ENCODE measurements at places on chromosomes 2 and 18.

- DNase-seq = no peak
Measured at GRCh38 chr2:128520791-128521190, 202.1 kb upstream of the HS6ST1 start.

DNA sequence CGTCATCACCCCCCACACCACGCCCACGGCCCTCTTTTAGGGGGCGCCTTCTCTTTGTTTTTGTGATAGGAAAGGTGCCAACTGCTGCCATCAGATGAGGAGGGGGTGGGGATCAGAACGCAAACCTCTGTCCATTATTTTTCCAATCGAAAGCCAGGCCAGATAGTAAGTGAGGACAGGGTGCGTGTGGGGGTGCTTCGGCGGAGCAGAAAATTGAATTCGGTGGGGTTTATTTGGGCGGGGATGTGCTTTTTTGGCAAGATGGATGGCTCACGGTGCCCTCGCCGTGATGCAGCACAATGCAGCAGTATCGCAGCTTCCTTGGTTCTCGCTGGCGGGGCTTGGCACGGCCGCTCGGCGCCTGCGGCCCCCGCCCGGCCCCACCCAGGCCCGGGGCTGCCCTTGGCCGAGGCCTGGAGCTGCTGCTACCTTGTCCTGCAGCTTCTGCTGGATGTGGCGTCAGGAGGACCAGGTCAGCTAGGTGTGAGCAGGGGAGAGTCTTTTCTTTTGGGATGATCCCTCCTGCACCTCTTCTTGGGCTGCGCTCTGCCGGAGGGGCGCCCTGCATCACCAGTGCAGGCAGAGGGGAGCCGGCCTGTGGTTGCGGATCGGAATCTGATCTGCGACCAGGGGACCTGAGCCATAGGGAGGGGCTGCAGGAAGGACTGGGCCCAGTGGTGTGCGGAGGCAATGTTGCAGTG lies 1.3 kb downstream of the SPTBN1 start:
- no peak for DNase-seq

- no peak for DNase-seq
Measured at GRCh38 chr18:48867978-48868377, 82.8 kb downstream of the SMAD7 start.

DNA sequence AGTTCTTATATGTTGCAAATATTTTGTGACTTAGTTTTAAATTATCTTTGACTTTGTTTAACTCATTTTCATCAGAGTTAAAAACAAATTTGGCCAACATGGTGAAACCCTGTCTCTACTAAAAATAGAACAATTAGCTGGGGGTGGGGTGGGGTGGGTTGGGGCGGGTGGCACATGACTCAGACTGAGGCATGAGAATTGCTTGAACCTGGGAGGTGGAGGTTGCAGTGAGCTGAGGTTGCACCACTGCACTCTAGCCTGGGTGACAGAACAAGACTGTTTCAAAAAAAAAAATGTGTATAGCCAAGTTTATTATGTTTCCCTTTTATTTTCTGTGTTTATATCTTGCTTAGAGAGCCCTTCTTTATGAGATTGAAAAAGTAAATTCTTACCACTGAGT lies 14.2 kb upstream of the LIPG start:
- peak; percentile 58 for DNase-seq

DNA sequence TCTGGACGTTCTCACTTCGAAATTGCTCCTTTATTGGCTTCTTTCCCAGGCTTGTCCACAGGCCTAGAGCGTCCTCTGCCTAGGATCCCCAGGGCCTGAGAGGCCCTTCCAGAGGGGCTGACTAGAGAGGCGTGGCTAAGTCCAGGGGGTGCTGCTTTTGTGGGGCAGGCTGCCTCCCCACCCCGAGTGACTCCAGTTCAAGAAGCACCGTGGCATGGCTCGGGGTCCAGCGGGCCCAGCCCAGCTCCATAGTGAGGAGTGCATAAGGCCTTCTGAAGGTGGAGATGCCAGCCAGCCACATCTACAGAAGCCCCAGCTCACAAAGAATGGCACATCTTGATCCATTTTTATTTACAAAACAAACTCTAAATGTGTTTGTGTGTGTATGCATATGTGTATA lies 44.8 kb upstream of the POMC start:
- no peak for DNase-seq

DNA sequence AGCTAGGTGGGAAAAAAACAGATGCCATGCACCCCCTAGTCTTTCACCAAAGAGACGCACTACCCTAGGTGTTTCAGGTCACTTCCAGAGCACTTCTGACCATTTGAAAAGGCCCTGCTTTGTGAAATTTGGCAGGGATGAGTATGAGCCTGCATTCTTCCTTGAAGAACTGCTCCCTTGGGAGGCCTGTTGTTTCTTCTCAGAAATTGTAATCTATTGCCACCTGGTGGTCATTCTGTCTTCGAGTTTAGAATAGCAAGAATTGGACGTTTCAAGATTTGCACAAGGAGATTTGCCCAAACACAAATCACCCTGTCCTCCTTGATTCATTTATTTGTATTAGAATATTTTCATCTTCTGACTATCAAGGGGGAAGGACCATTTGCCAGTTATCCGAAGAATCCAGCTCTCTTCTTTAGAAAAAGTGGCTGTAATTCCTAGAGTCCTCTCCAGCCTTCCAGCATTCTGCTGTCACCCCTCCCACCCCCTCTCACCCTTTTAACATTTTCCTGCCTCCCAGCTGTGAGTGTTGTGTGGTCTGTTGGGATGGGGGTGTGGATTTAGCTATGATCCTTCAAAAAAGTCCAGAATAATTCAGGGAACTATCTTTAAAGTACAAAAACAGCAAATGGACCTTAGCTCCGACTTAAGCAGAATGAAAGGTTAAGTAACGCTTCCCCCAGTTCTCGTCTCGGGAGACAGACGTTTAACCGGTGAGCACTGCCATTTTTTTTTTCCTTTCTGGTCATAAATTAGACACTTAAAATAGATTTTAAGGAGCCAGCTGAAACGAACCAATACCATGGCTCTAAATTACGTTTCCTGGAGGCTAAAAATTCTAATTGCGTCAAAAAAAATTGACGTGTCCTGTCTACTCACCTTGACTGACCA lies 3.7 kb upstream of the GAD1 start:
- peak; percentile 95 for DNase-seq

DNA sequence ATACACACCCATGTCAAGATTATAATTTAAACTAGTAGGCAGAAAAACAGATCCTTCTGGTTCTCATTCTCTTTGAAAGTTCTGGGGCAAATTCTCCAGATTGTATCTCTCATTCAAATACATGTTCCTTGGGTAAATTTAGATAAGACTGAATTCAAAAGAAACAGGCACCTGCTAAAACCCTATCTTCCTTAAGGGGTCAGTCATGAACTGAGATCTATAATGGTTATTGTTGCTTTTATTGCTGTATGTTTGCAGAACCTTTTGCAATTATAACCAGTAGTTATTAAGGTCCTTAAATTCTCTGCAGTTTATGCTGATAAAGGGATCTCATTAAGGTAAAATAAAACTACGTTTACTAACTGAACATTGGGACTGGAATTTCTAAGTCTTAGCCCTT lies 83.5 kb downstream of the MYO5B start:
- DNase-seq = no peak

DNA sequence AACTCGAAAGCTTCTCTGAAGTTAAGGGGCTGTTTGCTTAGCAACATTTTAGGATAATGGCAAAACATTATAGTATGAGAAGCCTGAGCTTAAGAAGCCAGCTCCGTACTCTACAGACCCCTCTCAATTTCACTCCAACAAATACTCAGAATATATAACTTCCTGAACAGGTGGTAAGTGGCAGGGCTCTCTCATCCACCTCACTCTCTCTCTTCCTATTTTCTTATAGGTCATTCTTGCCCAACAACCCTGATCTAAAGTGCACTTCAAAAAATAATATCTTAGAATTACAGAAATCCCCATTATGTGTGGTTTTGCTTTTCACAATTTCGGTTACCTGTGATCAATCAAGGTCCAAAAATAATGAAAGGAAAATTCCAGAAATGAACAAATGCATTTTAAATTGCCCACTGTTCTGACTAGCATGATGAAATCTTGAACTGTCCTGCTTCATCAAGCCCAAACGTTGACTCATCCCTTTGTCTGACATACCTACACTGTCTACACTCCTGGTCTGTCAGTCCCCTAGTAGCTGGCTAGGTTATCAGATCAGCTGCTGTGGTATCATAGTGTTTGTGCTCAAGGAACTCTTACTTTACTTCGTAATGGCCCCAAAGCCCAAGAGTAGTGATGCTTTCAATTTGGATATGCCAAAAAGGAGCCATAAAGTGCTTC lies 122.8 kb upstream of the COL5A2 start:
- peak; percentile 37 for DNase-seq

DNA sequence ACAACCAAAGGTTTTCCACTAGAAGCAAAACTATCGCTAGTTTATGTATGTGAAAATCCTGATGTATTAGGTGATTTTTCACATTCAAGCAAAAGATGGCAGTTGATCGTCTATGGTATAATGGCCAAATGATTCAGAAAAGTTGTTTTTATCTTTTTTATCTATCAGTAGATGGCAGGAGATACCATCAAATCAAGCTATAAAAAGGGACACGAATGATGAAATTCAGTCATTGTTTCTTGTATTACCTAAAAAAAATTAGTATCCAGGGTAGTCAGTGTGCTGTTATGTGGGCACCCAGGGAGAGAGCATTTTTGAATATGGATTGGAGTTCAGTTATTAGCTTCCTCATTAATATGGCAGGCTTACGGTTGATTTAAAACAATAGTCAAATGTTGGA lies 22.9 kb upstream of the CAVIN2 start:
- DNase-seq = no peak

DNA sequence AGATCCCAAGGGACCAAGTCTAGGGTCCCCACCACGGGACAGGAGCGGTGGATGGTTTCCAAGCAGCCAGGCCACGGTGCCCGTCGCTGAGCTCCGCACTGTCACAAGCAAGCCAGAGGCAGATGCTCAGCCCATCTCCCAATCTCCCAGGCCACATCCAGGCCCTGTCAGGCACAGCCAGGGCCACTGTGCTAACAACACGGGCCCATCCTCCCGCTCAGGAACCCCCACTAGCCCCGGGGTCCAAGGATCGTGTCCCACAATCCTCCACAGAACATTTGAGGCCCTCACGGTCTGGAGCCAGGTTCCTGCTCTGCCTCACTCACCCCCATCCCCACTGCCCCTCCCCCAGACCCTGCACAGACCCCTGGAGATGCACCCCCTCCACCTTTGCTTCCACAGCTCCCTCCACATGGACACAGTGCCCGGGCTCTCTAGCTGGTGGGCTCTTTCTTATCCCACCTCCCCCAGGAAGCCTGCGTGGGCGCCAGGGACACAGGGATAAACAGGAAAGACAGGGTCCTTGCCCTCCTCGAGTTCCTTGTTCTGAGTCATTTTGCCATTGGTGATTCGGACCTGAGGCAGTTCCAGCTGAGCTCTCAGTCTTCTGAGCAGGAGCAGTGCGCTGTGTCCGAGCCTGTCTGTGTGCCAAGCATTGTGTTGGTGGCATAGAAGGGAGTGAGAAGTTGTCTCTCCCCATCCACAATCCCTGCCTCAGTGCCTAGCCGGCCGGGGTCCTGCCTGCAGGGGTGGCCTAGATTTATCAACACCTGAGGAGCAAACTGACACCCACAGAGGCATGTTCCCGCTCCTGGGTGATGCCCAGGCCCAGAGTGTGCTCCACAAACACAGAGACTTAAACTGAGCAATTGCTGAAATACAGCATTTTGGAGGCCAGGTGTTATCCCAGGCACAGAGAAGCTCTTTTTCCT lies 7.0 kb downstream of the CROCC2 start:
- DNase-seq = no peak

GRCh38 chr2:222239091-222239490 lies 59.7 kb downstream of the PAX3 start:
- DNase-seq = no peak

GRCh38 chr2:128805237-128805636 lies 486.6 kb upstream of the HS6ST1 start:
- no peak for DNase-seq

DNA sequence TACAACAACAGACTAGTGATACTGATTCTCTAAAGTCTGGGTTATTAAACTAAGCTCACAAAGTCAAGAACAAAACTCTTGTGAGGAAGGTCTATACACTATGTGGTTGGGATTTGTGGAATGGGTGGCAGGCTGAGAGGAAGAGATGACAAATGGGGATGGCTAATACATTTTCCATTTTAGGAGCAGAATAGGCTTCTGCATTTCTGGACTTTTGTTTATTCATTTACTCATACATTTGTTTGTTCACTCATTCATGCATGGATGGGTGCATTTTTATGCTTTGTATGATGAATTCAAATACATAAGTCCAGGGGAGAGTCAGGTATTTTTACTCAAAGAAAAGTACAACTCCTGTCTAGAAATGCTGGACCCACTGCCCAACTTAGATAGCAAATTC lies 637.4 kb upstream of the CDH2 start:
- DNase-seq = no peak

DNA sequence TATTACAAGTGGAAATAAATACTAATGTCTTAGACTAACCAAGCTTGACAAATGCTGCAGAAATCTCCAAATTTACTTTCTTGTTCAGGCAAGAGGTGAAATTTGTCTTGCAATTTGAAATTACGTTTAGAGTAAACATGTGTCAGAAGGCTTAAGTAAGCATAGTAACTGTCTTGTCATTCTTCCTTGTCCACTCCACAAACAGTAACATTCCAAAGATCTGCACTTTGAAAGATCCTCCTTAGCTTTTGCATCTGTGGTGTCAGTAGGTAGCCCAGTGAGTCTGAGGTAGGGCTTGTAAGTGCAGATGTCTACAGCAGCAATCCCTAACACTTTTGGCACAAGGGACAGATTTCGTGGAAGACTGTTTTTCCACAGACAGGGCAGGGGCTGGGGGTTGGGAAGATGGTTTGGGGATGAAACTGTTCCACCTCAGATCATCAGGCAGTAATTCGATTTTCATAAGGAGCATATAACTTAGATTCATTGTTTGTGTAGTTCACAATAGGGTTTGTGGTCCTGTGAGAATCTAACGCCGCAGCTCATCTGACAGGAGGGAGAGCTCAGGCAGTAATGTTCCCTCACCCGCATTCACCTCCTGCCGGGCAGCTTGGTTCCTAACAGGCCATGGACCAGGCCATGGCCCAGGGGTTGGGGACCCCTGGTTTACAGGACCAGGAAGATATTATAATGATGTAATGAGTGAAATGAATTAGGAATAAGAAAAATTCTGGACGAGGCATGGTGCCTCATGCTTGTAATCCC lies 18.6 kb downstream of the RASGRP3 start:
- no peak for DNase-seq

GRCh38 chr2:778731-779350 lies 101.6 kb upstream of the TMEM18 start:
- no peak for DNase-seq

GRCh38 chr2:99772591-99773331 lies 282.9 kb upstream of the REV1 start:
- DNase-seq = no peak
